ENCODE measurements at places on chromosomes 6 and 20.

GRCh38 chr6:72944660-72945059, 280.6 kb downstream of the KHDC1L start:
- no peak for DNase-seq
- no peak overlapping the region for H3K27ac ChIP-seq
- H3K4me3 ChIP-seq = no peak overlapping the region
- no peaks in the 10 kb centered on the region for H3K27me3 ChIP-seq
- H3K4me1 ChIP-seq = no peaks in the 10 kb centered on the region

GRCh38 chr20:13611611-13612125, 27.1 kb downstream of the TASP1 start:
- peaks cover 3% of the 10 kb centered on the region for H3K4me1 ChIP-seq
- no peaks in the 10 kb centered on the region for H3K27me3 ChIP-seq
- H3K27ac ChIP-seq = no peak overlapping the region
- no peak overlapping the region for H3K4me3 ChIP-seq
- no peak for DNase-seq

GRCh38 chr20:48463916-48464315, 363.9 kb downstream of the PREX1 start:
- H3K27me3 ChIP-seq = peaks cover 12% of the 10 kb centered on the region
- H3K4me1 ChIP-seq = peaks cover 5% of the 10 kb centered on the region
- no peaks in the 10 kb centered on the region for H3K36me3 ChIP-seq
- no peak for DNase-seq
- H3K4me3 ChIP-seq = no peak overlapping the region

- no peak overlapping the region for H3K4me3 ChIP-seq
- no peak for DNase-seq
- no peak overlapping the region for H3K27ac ChIP-seq
These were observed 3.4 kb downstream of the BPIFB2 start for GRCh38 chr20:33010674-33011449.

GRCh38 chr6:159094444-159095252, 49.9 kb upstream of the TAGAP start:
- no peak for DNase-seq
- no peaks in the 10 kb centered on the region for H3K36me3 ChIP-seq
- H3K27me3 ChIP-seq = no peaks in the 10 kb centered on the region
- peak overlapping the region; percentile 65 for H3K27ac ChIP-seq
- H3K4me3 ChIP-seq = no peak overlapping the region

DNA sequence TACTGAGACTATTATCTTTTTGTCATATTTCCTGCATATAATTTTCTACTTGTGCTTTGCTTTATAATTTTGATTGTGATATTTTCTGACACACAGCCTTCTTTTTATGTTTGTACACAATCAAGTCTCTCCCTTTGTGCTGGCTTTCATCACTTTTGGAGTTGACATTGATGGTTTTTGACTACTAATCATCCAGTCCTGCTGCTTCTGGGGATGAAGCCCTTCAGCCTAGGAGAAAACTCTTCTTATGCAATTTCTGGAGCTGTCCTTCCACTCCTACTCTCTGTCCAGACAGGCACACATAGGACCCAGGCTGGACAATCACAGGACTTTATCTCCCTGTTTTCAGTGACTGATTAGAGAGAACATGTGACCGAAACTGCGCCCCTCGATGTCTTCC, 515.0 kb downstream of the KIF16B start:
- DNase-seq = no peak
- no peaks in the 10 kb centered on the region for H3K36me3 ChIP-seq
- no peak overlapping the region for H3K27ac ChIP-seq
- H3K4me3 ChIP-seq = no peak overlapping the region
- peaks cover 2% of the 10 kb centered on the region for H3K27me3 ChIP-seq

DNA sequence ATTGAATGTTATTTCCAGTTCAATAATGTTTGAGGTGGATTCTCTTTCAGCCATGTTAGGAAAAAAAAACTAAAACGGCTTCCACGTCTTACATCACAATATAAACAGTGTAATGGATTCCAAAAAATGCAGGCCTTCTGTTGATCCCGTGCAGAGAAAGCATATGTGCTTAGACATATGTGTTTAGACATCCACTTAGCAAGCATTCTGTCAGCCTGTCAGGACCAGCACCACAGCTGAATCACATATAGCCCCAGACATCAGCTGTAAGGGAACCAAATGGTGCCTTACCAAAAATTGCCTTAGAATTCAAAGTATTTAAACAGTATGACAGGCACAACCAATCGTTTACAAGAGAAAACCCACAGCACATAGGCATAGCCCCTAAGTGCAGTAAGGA, 304.9 kb downstream of the EYA4 start:
- H3K4me1 ChIP-seq = no peaks in the 10 kb centered on the region
- H3K27me3 ChIP-seq = peaks cover 22% of the 10 kb centered on the region
- DNase-seq = no peak
- no peak overlapping the region for H3K4me3 ChIP-seq
- no peak overlapping the region for H3K27ac ChIP-seq

DNA sequence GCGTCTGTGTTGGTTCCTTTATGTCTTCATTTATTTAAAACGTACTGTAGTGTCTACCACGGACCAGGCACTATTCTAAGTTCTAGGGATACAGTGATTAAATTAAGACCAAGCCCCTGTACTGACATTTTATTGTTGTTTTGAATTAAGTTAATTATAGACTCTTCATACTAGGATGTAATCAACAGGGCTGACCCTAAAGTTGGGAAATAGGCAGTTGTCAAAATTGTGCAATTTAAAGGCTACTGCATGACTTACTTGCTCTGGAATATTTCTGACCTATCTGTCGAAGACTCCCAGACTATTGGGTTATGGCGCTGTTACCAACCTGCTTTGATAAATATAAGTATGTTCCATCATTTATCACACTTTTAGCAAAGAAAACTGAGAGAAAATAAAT, 6.7 kb downstream of the MYO6 start:
- no peak overlapping the region for H3K27ac ChIP-seq
- H3K27me3 ChIP-seq = no peaks in the 10 kb centered on the region
- DNase-seq = no peak
- H3K36me3 ChIP-seq = no peaks in the 10 kb centered on the region

Data from natural killer cell treated with Interleukin-12 subunit alpha and Interleukin-12 subunit beta and Interleukin-15 and Interleukin-18, amount 100 ng/mL, for 72 hours (primary cell).